A549 (cell line): ENCODE measurements at places on chromosomes 7 and 10. TPM values are rescaled to one million over a fixed set of nuclear protein-coding genes. Genes with fewer than 3 reads are reported as not detected.

NEUROG3 gene
- not detected in 3 replicates for polyA plus RNA-seq

PIK3CG gene
- not detected in 3 replicates for polyA plus RNA-seq

SPDYE2B gene
- polyA plus RNA-seq, result not detected in 3 replicates

DNA sequence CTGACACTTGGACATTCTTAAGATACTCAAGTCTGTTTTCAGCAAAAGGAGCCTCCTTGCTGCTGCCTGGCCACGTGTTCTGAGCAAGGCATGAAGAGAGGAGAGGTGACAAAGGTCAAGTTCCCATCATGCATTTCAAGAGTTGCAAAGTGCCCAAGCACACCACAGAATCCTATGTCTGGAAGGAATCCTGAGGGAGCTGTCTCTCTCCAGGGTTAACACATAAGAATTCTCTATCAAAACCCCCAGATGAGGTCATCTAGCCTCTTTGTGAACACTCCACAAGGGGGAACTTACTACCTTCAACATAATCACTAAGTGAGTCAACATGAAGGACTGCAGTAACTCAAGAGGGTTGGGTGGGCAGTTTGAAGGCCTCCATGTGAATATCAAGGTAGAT is 155.5 kb downstream of the RNF216 start:
- no peak for DNase-seq

- DNase-seq, result no peak
Measured at GRCh38 chr7:5077740-5078139, 32.1 kb downstream of the RBAK start.

- DNase-seq, result no peak
Measured at GRCh38 chr7:85234730-85235129, 47.9 kb upstream of the SEMA3D start.
